ENCODE measurements at places on chromosomes 5 and 9. TPM values are rescaled to one million over a fixed set of nuclear protein-coding genes. Genes with fewer than 3 reads are reported as not detected.

- no peak for DNase-seq
Observed at GRCh38 chr5:16935231-16936149, 598 bp downstream of the MYO10 start.

Gene PITX1
- total RNA-seq, result not detected

Gene PRDM12
- total RNA-seq, result 0.13 TPM

DNA sequence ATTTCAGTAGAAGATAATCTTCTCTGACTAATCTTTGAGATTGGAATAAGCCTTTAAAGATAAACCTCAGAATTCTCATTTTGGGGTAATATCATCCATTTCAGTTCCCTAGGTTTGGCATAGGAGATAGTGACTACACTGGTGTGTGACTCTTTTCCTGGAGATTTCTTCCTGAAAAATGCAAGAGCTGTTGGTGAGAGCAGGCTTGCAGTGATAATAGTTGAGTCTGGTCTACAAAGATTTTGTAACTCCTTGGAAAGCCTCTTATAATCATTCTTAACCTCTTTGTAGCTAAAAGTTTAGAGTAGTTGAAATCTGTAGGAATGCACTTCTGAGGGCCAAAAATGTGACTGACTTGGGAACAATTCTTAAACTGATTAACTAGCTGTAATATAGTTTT, 23.4 kb downstream of the RANBP17 start:
- no peak for DNase-seq

DNA sequence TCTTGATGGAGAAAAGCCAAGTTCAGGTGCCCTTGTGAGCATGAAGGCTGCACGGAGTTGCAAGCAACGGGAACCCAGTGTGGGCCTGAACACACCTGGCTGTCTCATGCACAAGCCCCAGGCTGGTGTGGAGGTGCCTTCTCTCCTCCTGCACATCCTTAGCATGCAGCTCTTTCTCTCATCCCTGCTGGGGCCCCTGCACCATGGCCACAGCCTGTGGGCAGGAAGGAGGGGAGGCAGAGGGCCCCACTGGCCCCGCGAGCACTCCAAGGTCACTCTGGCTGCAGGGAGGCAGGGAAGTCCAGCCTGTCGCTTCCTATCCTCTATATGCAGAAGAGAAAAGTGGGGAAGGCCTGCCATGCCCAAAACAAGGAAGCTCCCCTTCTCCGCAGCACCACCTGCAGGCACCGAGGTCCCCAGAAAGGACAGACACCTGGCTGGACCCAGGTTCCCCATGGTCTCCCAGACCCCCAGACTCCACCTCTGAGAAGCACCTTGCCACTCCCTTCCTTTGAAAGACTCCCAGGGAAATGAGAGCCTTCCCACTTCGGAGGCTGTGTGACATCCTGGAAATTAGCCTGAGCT, 18.6 kb downstream of the STKLD1 start:
- DNase-seq, result no peak

Gene CCL27
- not detected for total RNA-seq

DNA sequence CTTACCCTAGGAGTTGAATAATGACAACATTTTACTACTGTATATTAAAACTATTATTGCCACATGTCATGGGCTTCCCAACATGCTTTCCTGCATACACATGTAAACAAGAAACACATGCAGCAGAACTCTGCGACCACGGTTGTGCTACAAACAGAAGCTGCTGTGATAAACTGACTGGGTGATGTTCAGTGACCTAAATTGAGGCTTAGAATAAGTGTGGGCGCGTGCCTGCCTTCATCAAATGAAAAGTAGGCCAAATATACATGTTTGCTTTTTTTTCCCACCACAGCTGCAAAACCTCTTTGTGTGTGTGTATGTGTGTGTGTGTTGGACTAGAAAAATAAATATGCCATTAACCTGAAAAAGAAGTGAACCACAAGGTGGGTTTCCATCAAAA, 1202.1 kb downstream of the PTPRD start:
- DNase-seq, result no peak

DNA sequence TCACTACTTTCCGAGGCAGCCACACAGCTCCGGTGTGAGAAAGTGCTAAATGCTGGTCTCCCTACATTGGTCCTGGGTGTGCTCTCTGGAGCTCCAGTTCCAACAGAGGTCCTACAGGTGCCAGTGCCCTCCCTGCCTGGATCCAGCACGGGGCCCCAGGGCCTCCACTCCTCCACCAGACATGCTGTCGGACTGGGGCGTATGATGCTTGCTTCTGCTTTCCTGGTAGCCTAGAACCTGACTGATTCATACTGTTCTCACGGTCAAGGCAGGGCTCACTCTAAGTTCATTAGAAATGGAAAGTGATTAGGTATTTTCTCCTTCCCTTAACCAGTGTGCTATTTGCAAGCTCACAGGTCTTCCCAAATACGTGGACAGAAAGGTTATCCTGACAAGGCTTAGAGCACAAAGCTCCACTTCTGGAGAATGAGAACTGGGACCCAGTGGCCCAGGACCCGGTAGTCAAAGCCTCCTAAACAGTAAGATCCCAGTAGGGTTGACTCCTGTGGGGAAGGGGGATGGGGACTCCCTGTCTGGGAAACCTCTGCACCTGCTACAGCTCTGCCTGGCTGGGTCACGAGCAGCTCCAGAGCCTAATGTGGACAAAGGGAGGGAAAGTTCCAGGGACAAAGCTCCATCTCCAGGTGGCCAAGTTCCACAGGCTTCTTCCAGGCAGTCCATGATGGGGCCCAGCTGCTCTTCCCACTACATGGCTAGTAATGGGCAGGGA, 98.1 kb downstream of the PAX5 start:
- no peak for DNase-seq

DNA sequence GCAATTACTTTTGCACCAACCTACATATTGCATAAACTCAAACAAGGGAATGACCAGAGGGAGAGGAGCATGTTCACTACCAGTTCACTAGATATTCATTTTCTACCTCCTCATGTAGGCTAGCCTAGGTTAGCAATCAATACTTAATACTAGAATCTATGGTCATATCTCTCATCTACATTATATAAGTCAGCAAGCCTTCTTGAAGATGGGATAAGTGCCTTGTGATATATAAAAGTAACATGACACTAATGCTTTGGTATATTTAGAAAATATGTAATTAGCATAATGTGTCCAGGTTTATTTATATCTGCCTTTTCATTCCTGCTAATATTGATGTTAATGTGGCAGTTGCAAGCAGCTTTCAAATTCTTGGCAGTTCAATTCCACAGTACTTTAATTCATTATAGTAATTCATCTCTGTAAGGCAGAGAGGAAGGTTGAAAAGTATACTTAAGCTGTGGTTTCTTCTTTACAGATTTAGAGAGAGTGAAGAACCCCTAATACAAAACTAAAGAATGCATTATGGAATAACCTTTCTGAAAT, 1613.2 kb upstream of the ACO1 start:
- DNase-seq, result no peak

- no peak for DNase-seq
Observed at GRCh38 chr9:122355336-122355875, 15.4 kb upstream of the PTGS1 start.

- DNase-seq, result no peak
Observed at GRCh38 chr5:171521679-171522078, 102.2 kb downstream of the FGF18 start.

DNA sequence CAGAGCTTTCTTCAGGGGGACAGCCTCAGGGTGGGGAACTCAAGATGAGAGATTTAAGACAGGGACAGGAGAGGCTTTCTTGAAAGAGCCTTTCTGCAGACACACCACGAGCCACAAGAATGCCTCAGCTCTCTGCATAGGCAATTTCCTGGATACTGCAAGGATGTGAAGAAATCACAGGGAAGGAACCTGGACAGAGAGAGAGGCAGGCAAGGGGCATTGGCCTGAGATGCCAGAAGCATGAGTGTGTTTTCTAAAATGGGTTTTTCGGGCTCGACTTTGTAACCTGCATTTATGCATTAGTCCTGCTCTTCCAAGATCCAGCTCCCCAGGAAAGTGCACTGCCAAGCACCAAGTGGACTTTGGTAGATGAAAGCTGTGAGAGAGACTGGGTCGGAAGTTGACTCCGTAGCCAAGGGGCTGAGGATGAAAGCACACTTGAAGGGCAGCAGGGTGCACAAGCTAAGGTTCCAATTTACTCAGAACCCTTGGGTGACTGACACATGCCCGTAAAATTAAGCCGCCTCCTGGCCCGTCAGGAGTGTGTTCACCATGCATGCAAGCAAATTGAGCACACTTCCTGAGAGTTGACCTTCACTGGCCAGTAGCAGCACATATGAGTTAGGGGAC, 90.9 kb downstream of the CFAP90 start:
- no peak for DNase-seq

Gene CD14
- 4.6 TPM for total RNA-seq

Gene TBCA
- total RNA-seq, result 134 TPM

- DNase-seq, result no peak
Observed at GRCh38 chr5:161086461-161086860, 234.4 kb upstream of the ATP10B start.

DNA sequence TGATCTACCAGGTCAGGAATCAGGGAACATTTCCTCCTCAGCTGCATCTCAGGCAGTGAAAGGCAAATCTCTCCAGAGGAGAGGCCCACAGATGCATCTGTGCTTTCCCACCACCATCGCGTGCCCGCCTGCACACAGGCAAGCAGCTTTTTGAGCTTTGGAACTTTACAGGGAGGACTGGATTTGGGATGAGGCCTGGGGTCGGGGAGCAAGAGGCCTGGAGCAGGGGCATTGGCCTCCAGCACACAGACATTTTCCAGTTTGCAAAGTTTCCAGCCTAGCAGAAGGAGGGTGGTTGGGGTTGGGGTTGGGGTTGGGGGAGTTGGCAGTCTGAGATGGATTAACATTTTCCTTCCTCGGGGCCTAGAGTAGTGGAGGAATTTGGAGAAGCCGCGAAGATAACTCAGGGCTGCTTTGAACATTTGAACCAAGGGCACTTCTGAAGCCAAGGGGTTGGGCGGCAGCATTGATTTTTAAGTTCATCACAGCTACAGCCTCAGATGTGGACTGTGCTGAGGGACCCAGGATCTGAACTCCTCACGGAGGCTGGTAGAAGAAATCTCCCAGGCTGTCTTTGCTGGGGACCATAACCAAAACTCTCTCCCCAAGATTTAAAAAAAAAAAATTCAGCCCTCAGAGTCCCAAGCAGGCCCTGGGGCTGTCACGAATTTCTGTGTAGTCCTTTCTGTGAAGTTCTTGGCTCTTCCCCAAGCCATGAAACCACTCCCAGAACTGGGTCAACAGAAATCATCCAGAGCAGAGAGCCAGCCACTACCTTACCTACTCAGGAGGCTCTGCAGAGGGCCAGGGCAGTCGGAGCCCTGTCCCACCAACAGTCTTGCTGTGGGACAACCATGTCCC, 25.6 kb downstream of the C5orf15 start:
- no peak for DNase-seq

- DNase-seq, result no peak
Observed at GRCh38 chr5:177964471-177964870, 31.6 kb downstream of the PROP1 start.

DNA sequence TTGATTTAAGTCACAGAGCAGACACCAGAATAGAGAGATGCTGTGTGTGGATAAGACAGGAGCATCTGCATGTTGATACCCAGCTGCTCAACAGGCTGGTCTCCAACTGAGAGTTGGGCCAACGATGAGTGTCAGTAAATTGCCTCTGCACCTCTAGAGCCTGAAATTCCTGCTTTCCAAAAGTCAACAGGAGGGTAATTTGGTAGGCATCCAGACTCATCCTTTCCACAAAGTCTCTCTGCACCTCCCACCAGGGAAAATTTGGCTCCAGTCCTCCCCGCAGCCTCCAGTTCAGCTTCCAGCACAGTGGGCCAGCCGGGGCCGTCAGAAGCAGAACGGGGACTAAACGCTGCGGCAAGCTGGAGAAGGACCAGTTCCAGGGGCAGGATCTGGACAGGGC, 136.9 kb downstream of the RFK start:
- no peak for DNase-seq

Gene ZNF366
- not detected for total RNA-seq

- DNase-seq, result no peak
Observed at GRCh38 chr5:36575361-36575781, 31.0 kb upstream of the SLC1A3 start.

Gene C1QTNF3
- total RNA-seq, result 7.4 TPM

Gene IL4
- total RNA-seq, result not detected

DNA sequence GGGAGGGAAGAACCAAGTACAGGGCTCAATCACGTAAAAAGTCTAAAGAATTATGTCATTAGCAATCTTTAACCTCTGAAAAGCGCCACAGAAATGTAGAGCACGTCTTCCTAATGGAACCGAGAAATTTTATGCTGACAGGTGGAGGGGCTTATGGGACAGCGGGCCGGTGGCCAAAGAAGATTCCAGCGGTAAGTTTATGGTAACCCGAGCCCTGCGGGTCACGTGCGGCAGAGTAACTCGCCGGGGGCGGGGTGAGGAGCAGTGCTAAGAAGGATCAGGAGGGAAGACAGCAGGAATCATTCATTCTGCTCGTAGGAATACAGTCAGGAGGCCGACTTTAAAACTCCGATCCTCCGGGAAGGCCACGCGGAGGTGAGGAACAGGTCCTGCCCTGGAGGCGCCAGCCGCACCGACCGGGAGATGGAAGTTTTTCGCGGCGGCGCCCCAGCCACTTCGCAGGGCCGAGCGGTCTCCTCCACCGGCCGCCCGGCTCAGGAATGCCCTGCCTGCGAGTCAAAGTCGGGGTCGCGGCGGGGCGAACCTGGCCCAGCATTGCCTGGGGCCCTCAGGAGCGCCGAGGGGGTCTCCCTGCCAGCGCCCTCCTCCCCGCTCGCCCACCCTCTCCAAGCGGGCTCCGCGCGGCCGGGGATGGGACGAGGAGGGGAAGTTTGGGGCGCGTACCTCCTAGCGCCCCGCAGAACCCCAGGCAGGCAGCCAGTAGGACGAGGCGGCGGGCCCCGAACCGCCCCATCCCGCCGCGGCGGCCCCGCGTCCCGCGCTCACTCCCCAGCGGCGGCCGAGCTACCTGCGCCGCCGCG, 101.8 kb downstream of the ESM1 start:
- DNase-seq, result no peak

Gene EGFLAM
- not detected for total RNA-seq

Gene ELOVL7
- not detected for total RNA-seq

GRCh38 chr9:6270896-6271295, 55.3 kb downstream of the IL33 start:
- DNase-seq, result no peak

Gene SLC6A19
- not detected for total RNA-seq

Gene CER1
- total RNA-seq, result not detected

DNA sequence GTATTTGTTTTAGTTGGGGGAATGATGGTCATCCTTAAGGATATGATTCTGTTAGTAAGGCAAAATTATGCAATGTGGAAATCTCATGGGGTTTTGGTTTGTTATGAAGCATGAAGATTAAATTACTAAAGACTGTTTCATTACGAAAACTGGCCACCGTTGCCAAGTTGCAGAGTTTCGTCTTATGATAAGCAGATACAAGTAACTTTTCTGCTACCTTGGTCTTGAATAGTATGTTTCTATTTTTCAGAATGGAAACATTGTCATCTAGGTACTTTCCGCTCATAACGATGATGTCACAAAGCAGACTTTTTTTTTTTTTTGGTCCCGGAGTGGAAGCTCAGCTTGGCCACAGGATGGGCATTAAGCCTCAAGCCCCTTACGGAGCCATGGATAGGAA, 4.2 kb downstream of the CCNI2 start:
- DNase-seq, result no peak

DNA sequence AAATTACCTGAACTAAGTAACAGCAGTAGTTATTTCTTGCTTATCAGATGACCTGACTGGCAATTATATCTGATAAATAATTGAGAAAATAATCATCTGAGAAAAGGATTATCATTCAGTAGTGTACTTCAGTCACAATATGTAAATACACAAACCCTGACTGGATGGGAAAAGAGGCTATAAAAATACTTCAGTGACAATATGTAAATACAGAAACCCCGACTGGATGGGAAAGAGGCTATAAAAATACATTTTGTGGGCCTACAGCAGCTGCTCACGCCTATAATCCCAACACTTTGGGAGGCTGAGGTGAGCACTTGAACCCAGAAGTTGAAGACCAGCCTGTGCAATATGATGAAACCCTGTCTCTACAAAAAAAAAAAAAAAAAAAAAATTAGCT, 11.1 kb downstream of the UBAP2 start:
- DNase-seq, result no peak

Data from naive thymus-derived CD8-positive, alpha-beta T cell (primary cell).